ENCODE measurements at places on chromosomes 5 and 9.
A peak's percentile ranks its signal among the peaks of the same experiment; 100 is the strongest.

DNA sequence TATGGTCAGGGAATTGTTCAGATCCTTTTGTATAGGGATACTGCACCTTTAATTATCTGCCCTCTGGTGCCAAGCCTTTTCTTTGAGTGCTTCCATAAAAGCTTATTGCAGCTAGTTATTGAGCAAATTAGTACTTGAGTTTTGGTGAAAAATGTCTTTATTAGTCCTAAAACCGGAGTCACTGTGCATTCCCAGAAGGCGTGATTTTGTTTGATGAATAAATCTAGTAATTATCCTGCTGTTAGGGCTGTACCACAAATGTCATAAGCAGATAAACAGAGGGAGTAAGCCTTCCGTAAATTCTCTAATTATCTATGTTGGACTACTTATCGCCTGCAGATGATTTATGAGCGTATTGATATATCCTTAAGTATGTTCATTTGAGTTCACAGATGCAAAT lies 620.7 kb upstream of the ARRDC3 start:
- no peak for DNase-seq

GRCh38 chr5:14035859-14036503 lies 91.5 kb upstream of the DNAH5 start:
- no peak for DNase-seq

GRCh38 chr9:131400627-131401026 lies 6.7 kb downstream of the PRRC2B start:
- DNase-seq: no peak

DNA sequence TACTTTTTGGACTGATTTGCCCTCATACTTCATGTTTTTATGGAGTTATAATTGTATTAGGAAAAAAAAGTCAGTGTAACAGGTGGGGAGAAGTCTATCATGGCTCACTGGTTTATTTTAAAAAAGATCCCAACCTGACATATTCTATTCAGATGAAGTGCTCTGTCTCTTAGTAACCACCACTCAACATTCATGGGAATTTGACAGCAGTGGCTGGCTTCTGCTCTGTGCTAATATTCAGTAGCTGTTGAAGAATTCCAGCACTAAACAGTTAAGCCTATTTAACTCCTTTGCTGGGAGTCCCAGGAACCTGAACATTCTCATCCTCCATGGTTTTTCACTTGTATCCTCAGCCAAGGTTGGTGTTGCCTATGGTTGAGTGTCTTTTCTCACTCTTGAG lies 23.1 kb downstream of the CMYA5 start:
- no peak for DNase-seq

- DNase-seq: no peak
Observed at GRCh38 chr5:178346607-178347334, 114.2 kb upstream of the PHYKPL start.

- DNase-seq: peak; percentile 92
Observed at GRCh38 chr9:75088646-75089372, 495 bp downstream of the OSTF1 start.

GRCh38 chr9:86354818-86355309 lies 654 bp upstream of the TUT7 start:
- DNase-seq: peak; percentile 89

- DNase-seq: no peak
Observed at GRCh38 chr5:120684213-120684612, 220.1 kb downstream of the PRR16 start.

GRCh38 chr5:54021431-54022164 lies 288.8 kb downstream of the ARL15 start:
- DNase-seq: no peak

Measured in vagina (tissue), 2 donors.